Hippocampal formation (tissue), 2 donors: ENCODE measurements at places on chromosomes 1 and 21.

DNA sequence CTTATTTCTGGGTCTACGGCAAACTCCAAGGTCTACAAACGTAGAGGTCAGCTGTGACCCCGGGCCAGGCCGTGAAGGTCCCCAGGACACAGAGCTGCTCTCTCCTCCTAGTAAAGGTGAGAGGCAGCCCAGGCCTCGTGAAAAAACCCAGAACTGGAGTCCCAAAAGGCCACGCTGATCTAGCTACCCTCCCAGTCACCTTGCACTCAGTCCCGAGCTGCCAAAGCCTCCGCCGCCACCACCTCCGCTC, 125 bp downstream of the ATP5PF start:
- DNase-seq = no peak

DNA sequence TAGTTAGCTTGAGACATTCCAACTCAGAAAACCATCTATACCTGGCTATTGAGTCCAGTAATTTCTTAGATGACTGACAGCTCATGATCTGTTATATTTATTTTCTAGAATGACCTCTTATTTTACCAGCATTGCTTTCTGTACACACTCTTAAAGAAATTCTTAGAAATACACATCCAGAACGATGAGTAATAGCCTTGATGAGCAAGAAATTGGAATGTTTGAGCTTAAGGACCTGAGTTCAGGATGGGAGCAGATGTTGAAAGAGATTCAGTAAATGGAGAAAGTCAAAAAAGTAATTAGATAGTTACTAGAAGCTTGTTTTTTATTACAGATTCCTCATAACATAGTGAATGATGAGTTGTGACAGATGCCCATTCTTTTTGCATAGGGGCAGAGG, 11.7 kb downstream of the PYHIN1 start:
- DNase-seq = no peak

- no peak for DNase-seq
Measured at GRCh38 chr1:50279622-50280330, 143.5 kb downstream of the DMRTA2 start.

- DNase-seq = no peak
Measured at GRCh38 chr1:156863631-156864030, 3.0 kb downstream of the NTRK1 start.

- DNase-seq = no peak
Measured at GRCh38 chr1:174990382-174990999, 9.3 kb upstream of the CACYBP start.
